Kidney epithelial cell (primary cell): ENCODE measurements at places on chromosomes 7 and 10.

GRCh38 chr7:6272481-6273323 is at the start of gene CYTH3:
TSS of gene CYTH3 (minus strand) at chr7:6272624. CDS start at chr7:6272507, 117 bp downstream.
- DNase-seq, result no peak

DNA sequence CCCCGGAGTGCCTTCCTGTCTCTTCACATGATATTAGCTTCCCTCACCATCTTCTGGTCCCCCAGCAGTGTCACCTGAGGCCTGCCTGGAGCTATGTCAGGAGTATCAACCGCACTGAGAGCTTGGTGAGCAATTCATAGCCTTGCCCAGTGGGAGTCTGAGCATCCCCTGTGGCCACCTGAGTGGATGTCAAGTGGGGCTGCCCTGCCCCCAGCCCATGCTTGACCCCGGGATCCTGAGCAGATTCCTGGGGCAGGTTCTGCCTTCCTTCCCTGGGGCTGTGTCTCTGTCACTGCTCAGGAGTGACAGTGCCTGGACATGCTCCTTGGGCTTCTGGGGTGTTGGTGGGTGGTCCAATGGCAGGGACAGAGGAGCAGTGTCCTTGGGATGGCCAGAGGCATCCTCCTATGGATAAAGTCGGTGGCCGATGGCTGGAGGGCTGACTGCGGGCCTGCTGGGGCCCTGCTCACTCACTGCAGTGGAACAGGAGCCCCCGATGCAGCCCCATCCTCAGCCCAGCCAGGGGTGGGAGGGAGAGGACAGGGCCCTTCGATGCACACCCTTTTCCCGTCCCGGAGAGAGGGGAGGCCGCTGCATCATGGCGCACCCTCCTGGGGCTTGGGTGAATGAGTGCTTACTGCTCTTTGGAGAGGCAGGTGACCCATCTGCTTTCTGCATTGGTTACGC is 95.7 kb downstream of the BMS1 start:
- no peak for DNase-seq

GRCh38 chr10:47053081-47053798 is 142.0 kb downstream of the PTPN20 start:
- no peak for DNase-seq

GRCh38 chr10:133299738-133300137 is 8.9 kb downstream of the TUBGCP2 start:
- DNase-seq, result no peak

- no peak for DNase-seq
Measured at GRCh38 chr10:5575144-5575481, 50.4 kb downstream of the CALML3 start.

DNA sequence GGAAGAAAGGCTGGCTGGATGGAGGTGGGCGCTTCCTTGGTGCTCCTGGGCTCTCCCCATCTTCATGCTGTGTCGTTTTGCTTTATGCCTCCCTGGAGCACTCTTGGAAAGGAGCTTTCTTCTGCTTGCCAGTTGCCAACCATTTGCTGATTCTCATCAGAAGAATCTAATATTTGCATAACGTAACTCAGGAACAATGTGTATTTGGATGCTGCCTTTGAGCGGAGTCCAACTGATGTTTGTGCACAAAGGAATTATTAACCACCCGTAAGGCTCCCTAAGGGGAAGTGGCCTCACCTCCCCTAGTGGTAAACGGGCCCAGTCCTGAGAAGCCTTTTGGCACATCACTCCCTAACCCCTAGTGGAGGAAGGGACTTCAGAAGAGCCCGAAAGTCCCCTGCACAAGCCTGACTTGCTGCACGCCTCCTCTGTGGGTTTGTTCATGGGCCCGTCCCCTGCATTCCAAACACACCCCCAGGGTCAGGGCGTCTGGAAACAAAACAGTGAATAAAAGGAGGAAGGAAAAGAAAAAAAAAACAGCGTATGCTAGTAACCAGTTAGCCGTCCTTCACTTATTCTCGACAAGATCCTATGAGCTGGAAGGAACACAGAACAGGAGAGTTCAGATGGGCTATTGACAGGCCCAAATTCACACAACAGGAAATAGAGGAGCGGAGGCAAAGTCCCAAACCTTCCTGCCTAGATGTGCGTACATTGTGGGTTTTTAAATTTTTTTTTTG is 602.2 kb downstream of the LRMDA start:
- no peak for DNase-seq

DNA sequence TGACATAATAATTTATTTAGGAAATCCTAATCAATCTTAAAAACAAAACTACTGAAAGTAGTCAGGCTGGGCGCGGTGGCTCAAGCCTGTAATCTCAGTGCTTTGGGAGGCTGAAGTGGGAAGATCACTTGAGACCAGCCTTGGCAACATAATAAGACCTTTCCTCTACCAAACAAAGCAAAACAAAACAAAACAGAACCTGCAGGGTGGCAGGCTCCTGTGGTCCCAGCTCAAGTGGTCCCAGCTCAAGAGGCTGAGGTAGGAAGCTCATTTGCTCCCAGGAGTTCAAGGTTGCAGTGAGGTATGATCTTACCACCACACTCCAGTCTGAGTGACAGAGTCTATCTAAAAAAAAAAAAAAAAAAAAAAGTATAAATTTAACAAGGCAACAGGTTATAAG is 748.0 kb downstream of the CNTNAP2 start:
- DNase-seq, result no peak

- DNase-seq, result no peak
Measured at GRCh38 chr10:18140149-18140956, at the start of gene CACNB2. TSS of gene CACNB2 (plus strand) at chr10:18140424.

GRCh38 chr7:74224511-74224832 is 14.7 kb downstream of the LAT2 start:
- DNase-seq, result no peak

- DNase-seq, result no peak
Measured at GRCh38 chr7:43077285-43077684, 35.2 kb upstream of the HECW1 start.

DNA sequence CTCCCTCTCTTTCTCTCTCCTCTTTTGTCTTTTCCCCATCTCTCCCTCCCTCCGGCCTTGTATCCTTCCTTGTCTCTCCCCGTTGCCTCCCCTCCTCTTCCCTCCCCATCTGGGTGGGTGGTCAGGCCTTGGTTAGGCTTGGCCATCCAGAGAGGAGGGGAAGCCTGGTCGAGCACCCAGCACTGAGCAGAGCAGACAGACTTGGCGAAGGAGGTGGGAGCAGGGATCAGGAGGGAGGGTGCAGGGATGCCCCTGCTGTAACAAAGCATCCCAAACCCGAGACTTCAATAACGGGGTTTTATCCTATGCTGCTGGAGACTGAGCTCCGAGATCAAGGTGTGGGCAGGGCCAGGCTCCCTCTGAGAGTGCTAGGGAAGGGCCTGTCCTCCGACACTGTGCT is 97.3 kb downstream of the PAXIP1 start:
- no peak for DNase-seq

DNA sequence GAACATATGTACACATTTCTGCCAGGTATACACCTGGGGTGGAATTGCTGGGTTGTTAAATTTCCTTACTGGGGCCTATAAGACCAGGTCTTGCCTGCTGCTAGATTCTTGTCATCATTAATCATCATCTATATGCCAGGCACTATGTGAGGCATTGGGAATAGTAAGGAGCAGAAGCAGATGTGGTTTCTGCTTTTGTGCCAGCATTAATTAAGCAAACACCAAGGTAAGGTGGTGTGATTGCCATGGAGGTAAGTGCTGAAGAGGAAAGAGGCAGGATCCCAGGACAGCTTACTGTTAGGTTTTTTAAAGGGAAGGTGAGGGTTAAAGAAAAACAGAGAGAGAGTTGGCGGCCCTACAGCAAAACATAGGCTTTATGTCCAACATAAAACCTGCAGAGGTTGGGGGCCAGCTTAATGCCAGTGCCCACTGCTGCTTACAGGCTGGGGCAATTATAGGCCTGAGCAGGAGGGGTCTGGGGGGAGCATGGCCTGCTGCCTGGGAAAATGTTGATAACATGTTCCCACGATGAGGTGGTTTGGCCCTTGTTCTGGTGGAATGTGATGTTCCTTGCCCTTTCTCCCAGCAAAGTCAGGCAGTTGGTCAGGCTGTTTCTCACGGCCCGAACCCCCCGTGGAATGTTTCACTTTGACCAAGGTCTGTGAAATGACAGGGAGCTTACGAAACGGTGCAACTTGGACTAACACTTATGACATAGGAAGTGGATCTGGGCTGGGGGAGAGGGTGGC is 93.9 kb downstream of the RBM20 start:
- DNase-seq, result no peak

GRCh38 chr7:80542398-80542797 is 30.5 kb upstream of the GNAT3 start:
- DNase-seq, result peak; percentile 58

DNA sequence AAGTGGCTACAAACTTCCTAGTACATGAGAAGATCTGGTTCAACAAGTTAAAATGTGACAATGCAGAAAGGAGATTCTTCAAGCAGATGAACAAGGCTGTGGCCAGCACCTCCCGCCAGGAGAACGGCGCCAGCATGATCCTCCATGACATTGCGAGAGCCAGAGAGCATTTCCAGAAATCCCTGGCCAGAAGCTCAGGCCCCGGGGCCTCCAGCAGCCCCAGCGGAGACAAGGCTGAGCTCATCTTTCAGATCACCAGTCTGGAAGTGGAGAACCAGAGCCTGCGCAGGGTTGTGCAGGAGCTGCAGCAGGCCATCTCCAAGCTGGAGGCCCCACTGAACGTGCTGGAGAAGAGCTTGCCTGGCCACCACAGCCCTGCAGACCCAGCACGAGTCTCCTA is 40.1 kb upstream of the ZNF273 start:
- DNase-seq, result no peak

- DNase-seq, result no peak
Measured at GRCh38 chr10:129768437-129769355, 195.4 kb downstream of the EBF3 start.
